ENCODE measurements at places on chromosomes 11 and 22.
A peak's percentile ranks its signal among the peaks of the same experiment; 100 is the strongest.

DNA sequence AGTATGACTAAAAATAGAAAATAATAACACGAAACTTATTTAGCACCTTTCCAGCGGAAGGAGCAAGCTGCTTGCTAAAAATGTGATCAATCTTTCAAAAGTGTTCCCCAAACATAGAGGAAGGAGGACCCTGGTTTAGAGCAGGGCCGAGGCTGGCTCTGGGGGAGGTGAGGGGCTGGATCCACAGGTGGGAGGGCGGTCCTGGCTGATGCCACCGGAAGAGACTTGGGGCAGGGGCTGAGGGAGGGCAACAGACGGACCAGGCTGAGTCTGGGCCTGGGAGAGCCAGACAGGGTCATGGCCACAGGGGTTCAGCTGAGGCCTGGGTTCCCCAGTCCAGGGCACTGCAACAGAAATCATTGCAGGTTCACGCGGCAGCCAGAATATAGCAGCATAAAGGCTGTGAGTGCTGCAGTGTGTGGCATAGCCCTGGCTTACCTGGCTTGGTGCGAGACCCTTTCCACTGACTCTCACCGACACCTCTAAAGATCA lies 143.3 kb downstream of the CACNA1I start:
- DNase-seq: no peak

GRCh38 chr11:82195283-82195682 lies 538.4 kb downstream of the FAM181B start:
- no peak for DNase-seq

- DNase-seq: no peak
These were observed 83.1 kb upstream of the NCAM1 start for GRCh38 chr11:112878033-112878601.

DNA sequence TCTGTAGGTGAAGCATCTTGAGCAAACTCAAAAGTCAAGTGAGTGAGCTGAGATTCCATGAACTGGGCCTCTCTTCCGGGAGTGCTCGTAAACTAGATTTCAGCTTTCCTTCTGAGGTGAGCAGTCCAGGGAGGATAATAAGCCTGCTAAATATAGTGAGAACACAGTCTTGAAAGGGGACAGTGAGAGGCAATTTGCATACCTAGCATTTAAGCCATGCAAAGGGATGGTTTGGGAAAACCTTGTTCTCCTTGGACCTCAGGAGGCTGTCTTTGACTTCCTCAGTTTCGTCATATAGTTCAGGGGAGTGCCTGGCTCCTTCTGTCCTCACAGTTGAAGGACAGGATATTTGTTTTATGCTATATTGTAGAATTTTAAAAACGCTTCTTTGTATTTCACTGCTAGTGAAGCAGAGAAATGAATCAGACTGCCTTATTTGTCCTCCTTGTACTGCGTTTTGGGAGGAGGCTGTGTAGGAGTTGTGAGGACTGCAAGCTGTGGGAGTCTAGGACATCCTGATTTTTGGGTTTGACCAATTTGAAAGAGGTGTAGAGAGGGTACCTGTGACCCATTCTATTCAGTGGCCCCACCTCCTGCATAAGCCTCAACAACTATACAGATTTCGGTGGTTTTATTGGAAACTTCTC lies 11.0 kb upstream of the SORL1-AS1 start:
- DNase-seq: no peak

DNA sequence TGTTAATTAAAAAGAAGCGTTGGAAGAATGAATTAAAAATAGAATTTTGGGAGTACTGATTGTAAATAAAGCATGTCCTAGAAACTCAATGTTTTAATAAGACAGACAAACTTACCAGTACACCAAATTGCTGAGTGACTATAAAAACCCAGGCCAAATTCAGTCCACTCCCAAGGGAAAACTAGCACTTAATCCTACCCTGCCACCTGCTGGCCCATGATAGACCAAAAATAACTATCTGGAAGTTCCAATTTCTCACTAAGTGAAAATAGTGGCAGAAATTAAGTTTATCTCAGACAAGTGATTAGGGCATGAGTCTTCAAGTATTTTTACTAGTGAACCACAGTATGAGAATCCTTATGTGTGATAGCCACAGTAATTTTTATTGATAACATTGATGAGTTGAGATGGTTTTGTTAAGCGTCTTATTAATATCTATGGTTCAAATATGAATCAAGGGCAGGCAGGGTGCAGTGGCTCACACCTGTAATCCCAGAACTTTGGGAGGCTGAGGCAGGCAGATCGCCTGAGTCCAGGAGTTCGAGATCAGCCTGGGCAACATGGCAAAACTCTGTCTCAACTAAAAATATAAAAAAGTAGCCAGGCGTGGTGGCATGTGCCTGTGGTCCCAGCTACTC lies 9.8 kb upstream of the DDX10 start:
- no peak for DNase-seq

DNA sequence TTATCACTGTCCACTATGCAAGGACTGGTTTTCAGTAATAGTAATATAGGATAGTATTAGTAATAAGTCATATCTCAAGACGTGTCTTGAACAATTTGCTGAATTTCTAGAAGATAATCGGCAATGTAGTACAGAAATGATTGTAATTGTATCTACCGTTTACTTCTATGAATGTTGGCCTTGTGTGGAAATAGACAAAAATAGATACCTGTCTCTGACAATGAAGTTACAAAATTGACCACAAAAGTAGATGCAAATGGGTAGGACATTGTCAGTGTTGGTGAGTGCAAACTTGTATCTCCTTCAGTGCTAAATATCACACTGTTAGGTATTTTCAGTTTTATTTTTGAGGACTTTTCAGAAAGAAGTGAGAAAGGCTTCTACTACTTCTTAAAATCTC lies 43.1 kb downstream of the SVIP start:
- DNase-seq: no peak

- no peak for DNase-seq
These were observed 12.9 kb downstream of the MYEOV start for GRCh38 chr11:69306821-69307220.

GRCh38 chr11:67539550-67539949 lies 16.3 kb upstream of the CABP2 start:
- no peak for DNase-seq

DNA sequence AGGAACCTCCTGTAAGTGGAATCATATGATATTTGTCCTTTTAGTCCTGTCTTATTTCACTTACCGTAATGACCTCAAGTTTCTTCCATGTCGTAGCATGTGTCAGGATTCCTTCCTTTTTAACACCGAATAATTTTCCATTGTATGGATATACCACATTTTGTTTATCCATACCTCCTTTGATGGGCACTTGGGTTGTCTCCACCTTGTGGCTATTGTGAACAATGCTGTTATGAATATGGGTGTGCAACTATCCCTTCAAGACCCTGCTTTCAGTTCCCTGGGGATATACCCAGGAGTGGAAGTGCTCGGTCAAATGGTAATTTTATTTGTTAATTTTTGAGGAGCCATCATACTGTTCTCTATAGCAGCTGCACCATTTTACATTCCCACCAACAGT lies 244.9 kb upstream of the BLID start:
- DNase-seq: no peak

GRCh38 chr11:27331981-27332380 lies 31.0 kb downstream of the CCDC34 start:
- DNase-seq: no peak

GRCh38 chr11:85884581-85885021 lies 29.4 kb downstream of the CCDC83 start:
- DNase-seq: no peak

DNA sequence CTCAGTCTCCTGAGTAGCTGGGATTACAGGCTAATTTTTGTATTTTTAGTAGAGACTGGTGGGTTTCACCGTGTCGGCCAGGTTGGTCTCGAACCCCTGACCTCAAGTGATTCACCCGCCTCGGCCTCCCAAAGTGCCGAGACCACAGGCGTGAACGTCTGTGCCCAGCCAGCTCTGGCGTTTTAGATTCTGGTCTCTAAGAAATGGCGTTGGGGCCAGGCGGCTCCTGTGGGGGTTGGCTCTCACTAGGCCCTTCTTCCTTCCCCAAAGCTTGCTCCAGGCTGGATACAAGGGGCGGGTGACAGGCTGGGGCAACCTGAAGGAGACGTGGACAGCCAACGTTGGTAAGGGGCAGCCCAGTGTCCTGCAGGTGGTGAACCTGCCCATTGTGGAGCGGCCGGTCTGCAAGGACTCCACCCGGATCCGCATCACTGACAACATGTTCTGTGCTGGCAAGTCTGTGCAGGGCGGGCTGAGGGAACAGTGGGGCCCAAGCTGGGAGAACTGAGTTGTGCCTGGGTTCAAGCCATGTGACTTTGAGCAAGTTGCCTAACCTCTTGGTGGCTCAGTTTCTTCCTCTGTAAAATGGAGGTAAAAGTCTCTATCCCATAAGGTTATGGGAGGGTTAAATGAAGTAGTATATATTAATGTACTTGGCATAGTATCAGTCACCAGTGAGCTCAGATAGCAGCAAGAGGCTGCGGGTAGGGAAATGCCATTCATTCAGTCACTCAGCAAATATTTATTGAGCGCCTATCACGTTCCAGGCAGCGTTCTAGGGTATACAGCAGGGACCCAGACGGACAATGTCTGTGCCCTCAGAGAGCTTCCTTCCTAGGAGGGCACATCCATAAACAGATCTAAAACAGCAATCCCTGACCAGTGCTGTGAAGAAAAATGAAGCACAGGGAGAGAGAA lies 10.4 kb downstream of the F2 start:
- DNase-seq: no peak

DNA sequence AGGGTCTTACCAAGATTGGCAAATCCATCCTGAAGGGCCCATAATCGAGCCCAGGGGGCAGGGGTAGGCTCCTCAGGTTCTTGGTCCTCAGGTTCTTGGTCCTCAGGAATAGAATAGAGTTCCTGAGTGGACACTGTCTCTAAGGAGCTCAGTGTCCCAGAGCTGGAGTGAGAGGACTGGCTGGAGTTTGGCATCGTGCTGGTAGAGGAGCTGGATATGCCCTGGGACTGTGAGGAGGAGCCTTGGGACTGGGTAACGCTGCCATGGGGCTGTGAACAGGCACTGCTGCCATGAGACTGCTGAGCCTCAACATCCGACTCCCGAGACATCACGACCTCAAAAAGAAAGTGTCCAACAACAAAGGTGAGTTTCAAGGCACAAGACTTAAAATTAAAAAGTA lies 7.2 kb downstream of the CHEK2 start:
- no peak for DNase-seq

GRCh38 chr11:129210831-129211181 lies 18.7 kb upstream of the ARHGAP32 start:
- no peak for DNase-seq

DNA sequence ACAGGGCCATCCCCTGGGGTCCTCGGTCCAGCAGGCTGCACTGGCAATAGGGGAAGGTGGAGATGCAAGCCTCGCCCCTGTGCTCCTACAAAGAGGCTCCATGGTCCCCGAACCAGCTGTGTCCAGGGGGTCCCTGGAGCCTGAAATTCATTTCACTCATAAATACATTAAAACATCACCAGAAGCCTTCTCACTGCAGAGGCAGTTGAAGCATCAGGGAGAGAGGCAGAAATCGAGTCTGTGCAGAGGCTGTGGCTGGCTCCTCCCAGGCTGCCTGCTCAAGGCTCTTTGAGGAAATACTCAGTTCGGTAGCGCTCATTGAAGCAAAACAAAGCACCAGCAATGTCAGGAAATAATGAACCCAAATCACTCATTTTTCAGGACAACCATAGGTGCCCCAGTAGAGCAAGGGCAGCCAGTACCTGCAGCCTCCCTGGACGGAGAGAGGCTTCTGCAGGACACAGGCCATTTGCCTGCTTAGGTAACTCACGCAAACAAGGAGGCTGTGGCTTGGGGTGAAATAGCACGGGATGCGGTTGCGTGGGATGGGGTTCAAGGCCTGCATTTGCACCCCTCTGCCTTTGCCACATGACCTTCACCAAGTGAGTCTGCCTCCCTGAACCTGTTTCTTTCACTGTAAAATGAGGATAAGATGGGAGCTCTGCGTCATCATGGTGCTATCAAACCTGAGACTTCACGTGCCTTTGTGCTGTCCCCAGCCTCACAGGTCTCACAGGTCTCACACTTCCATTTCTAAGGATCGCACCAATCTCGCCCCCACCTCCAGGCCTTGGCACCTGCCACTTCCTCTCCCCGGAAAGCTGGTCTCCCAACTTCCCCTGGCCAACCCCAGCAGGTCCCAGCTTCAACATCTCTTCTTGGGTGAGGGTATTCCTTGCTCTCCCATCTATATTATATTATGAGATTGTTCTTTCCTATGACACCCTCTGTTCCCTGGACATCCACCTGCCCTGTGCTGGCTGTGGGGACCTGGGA lies 84.3 kb upstream of the SHISAL1 start:
- no peak for DNase-seq

GRCh38 chr11:65649656-65650546 lies 12.0 kb downstream of the SIPA1 start:
- no peak for DNase-seq

- no peak for DNase-seq
These were observed 101.0 kb downstream of the SNX19 start for GRCh38 chr11:130815097-130815802.

- DNase-seq: no peak
These were observed 31.3 kb downstream of the OSBP start for GRCh38 chr11:59584294-59584693.

- no peak for DNase-seq
These were observed 328.1 kb upstream of the MPPED2 start for GRCh38 chr11:30914143-30914762.

- DNase-seq: no peak
These were observed 25.0 kb upstream of the KCNQ1OT1 start for GRCh38 chr11:2724653-2725367.

- no peak for DNase-seq
These were observed 15.4 kb downstream of the FAM181B start for GRCh38 chr11:82718307-82718706.

- no peak for DNase-seq
These were observed 80.5 kb downstream of the DGCR2 start for GRCh38 chr22:19041704-19042074.

DNA sequence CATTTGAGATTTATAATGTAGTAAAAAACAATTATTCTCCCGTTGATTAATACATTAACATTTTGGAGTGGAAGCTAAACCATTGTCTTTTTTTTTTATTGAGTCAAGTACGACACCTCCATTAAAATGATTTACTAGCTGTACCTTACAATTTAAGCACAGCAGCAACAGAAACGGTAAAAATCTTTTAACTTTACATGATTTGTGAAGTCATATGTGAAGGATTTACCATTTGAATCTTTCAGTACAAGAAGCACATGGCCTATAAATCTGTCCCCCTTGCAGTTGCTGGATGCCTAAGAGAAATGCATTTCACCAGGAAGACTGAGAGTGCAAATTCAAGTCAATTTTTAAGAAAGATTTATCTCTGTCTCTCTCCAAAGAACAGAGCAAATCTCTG lies 324.6 kb downstream of the CADM1 start:
- no peak for DNase-seq

GRCh38 chr11:74012074-74012809 lies 3.4 kb upstream of the UCP3 start:
- DNase-seq: no peak

- no peak for DNase-seq
These were observed 67.0 kb downstream of the PPP6R3 start for GRCh38 chr11:68527585-68527984.

DNA sequence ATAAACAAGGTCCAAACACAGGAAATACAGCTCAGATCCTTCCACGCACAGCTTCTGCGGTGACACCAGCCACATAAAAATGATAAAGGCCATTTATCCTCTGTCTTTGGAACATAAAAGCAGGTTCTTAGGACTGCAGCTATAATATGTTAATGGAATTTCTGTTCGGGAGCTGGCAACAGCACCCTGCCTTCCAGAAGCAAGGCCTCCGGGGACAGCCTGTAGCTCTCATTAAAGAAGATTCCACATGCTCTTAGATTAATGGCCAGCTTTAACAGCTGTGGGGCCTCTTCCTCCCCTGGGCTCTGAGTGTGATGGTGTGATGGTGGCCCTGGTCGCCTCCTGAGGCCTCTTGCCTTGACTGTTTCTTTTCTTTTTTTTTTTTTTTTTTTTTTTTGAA lies 137.3 kb downstream of the CACNA1I start:
- DNase-seq: no peak

GRCh38 chr22:20298803-20299745 lies 20.8 kb downstream of the DGCR6L start:
- DNase-seq: peak; percentile 75

Data from stimulated activated CD8-positive, alpha-beta memory T cell treated with anti-CD3 and anti-CD28 coated beads, Interleukin-15, amount 100 ng/mL, for 24 hours (primary cell).